HCEC 1CT (cell line): ENCODE measurements at places on chromosomes 4 and X.

- DNase-seq = peak; percentile 6
Observed at GRCh38 chrX:24767557-24767956, 73.8 kb downstream of the POLA1 start.

- DNase-seq = peak; percentile 63
Observed at GRCh38 chrX:112840382-112841113, at the start of gene AMOT. Gene AMOT (minus strand): TSS chrX:112840831. CDS start chrX:112823126, 17,705 bp downstream.

- no peak for DNase-seq
Observed at GRCh38 chr4:123127218-123127617, 204.8 kb upstream of the NUDT6 start.

DNA sequence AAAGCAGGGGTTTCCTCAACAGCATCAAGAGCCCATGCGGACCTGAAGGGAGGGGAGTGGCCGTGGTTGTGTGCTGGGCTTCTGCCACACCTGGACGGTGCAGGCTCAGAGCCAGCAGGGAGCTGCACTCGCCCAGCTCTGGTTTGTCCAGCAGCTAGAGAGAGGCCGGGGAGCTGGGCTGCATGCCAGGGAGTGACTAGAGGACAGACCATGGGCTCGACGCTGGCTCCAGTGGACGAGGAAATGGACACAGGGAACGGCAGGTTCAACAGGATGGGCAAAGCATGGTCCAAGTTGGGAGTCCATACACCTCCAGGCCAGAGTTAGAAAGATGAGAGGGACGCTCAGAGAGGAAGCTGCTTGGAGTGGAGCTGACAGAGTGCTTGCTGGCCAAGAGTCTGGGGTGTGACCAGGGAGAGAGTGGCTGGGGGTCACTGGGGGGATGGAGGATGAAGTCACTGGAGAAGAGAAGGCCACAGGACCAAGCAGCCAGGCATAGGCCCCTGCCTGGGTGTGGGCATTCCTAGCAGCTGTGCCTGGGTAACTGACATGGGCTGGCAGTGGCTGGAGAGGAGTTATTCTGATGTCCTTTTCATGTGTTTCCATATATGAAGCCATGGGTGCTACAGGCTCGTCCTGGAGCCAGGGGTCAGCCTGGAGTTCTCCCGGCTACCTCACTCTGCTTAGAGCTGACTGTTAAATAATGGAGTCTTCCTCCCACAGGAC is 42.8 kb downstream of the HTT-AS start:
- no peak for DNase-seq

DNA sequence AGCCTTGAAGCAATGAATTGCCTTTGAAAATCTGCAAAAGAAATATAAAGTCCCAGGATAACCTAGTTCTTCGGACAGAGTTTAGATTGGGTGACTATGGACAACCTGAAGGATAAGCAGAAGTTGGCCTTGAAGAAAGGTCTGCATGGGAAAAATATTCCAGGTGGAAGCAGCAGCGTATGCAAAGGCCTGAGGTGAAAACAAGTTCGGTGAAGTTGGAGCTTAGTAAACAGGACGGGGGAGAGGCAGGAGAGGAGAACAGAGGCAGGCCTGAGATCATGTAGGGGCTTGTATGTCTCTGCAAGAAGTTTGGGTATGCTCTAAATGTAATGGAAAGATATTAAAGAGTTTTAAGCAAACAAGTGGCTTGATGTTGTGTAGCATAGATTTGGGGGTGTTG is 176.0 kb downstream of the ARHGAP24 start:
- no peak for DNase-seq

GRCh38 chr4:69518102-69518501 is 22.4 kb upstream of the UGT2B4 start:
- no peak for DNase-seq
